ENCODE measurements at places on chromosomes 5 and 9. TPM values are rescaled to one million over a fixed set of nuclear protein-coding genes. Genes with fewer than 3 reads are reported as not detected.

Gene LCN9
- not detected for total RNA-seq

Gene PHF24
- not detected for total RNA-seq

Gene AGXT2
- total RNA-seq, result not detected

Gene ZNF354C
- 7.1 TPM for total RNA-seq

Gene ELL2
- total RNA-seq, result 21.0 TPM

All from pulmonary artery endothelial cell (primary cell).